A549 (cell line): ENCODE measurements at places on chromosomes 11 and 22.

DNA sequence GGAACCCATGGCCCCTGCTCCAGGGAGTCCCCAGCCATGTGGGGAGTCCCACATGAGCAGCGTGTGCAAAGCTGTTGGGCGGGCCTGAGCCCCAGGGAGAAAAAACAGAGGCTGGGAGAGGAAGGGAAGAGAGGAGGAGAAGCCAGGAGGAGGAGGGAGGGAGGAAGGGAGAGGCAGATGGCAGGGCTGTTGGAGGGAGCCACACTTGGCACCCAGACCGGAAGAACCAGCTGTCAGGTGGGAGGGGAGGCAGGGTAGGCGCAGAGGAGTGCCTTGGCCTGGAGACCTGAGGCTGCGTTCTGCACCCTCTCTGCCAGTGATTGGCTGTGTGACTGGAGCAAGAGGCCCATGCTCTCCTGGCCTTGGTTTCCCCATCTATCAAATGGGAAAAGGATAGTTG, 6.7 kb downstream of the SYNGR1 start:
- no peak for DNase-seq

DNA sequence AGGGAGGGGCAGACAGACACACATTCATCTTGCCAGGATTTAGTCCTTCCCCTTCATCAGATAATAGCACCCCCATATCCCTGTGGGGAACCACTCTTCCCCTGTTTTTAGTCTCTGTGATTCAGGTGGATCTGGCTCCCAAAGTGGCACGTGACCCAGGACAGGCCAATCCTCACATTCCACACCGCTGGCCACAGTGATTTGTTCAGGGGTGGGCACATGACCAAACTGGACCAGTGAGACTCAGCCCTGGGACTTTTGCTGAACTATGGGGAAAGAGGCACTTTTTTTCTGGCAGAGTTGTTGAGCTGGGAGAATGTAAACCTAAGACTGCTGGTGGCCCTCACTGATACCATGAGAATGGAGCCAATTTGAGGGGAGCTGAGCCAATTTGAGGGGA, 19.1 kb upstream of the KCNJ11 start:
- DNase-seq: no peak

DNA sequence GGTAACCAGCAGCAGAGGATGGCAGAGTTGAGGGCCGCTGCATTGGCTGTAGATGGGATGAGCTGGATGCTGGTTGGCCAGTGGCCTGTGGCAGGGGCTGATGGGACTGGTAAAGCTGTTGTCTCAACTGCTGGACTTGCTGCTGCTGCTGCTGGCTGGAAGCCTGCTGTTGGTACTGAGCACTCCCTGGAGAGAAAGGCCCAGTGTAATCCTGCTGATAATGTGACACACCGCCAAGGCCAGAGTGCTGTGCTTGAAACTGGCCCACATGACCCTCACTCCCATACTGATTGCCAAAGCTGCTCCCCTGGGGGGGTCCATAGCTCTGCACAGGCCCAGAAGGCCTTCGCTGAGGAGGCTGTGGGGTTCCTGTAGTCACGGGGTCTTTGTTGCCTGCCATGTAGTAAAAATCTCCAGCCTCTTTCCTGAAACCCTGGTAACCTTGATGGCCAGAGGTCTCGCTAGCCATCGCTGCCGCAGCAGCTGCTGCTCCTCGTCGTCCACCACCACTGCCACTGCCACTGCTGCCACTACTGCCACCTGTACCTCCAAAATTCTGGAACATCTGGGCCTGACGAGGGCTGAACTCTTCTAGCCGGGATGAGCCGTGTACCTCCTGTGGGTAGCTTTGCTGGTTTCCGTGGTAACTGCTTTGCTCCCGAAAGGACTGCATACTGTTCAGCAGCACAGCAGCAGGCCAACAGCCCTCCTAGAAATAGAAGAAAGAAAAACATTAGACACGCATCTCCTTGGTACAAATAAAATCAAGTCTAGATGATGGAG, 55.6 kb downstream of the TCF20 start:
- no peak for DNase-seq

DNA sequence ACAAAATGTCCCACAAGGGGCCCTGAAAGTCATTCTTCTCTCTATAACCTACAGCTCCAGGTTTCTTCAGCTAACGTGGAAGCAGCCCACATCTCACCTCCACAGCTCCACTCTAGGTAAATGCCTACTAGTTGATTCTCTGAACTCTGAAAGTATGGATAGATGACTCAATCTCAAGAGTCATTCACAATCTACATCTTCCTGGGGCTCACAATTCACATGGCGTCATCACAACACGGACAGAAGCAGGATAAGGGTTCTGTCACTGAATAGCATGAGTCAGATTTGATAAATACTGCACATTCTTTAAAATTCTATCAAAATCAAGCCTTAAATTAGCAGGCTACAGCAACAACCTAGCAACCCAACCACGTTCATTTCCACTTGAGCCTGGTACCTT, 96.3 kb downstream of the PLEKHA7 start:
- no peak for DNase-seq

DNA sequence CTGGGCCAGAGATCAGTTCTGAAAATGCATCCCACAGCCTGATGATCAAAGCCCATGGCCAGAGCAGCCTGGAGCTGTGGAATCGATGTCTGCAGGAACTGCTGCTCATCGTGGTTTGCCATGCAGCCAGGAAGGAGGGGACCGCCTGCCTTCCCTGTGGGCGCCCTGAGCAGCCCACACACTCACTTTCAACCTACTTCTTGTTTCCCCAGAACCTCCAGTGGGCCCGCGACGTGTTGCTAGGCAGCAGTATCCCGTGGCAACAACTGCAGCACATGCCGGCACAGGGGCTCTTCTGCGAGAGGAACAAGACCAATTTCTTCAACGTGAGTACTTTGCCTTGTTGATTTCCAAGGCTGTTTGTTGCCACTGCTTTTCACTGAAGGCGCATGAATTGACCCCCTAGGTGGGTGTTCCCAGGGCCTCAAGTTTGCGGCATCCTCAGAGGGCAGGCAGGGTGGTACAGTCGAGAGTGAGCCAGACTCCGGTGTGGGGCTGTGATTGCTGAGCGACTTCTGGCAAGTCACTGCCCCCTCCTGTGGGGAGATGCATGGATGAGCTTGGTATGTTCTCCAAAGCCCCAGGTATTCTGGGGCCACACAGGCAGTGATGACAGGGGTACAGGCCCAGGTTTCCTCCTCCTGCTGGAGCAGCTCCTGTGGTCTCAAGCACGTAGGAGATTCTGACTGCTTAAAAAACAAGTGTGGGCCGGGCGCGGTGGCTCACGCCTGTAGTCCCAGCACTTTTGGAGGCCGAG, 47.0 kb upstream of the SUSD2 start:
- no peak for DNase-seq

DNA sequence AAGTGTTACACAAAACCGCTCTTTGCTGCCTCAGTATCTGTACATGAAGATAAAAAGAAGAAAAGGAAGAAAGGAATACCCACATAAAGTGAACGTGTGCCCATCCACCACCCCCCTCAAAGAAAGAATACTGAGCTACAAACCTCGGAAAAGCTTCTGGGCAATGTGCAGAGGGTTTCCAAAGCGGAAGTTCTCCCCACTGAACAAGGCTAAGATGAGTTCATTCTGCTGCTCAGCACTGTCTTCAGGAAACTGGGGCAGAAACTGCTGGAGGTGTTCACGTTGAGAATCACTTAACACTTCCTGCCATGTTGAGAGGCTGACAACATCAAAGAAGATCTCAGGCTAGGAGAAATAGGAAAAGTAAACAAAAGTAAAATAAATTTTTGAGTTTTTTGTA, 6.9 kb downstream of the NFRKB start:
- DNase-seq: no peak

DNA sequence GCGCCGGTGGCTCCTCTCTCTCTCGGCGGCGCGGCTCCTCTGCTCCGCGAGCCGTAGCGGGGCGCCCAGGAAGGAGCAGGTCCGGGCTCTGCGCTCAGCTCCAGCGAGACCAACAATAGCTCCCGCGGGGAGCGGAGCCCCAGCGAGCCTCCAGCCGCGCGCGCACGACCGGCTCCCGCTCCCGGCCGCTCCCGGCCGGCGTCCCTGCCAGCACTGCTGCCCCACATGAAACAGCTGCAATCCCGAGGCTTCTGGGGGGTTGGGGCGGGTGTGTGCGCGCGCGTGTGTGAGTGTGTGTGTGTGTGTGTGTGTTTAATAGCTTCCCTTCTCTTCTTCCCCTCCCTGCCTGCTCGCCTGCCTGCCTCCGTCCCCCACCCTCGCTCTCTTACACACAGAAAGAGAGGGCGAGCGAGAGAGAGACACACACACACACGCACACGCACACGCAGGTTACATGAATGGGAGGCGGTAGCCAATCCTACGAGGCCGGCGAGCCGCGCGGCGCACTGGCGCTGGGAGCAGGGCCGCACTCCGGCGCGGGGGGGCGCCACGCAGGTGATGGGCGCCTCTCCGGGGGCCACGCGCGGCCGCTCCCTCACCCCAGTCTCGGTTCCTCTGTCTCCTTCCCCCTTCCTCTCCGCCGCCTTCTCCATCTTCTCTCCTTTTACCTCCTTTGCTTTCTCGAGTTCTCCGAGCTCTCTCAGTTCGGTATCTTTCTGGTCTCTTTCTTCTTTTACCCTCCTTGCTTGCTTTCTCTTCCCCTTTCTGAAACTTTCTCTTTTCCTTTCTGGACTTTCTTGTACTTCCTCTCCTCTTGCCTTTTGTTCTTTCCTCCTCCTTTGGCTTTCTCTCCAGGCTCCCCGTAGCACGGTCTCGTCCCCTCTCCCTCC, at the start of gene TENM4:
TENM4 (minus strand) TSS at position 460 of the 890 bp plus-strand sequence. CDS start 371,086 bp downstream, outside the sequence.
- DNase-seq: no peak

GRCh38 chr11:25981998-25982397, 349.9 kb upstream of the ANO3 start:
- DNase-seq: peak; percentile 4

- DNase-seq: no peak
Observed at GRCh38 chr22:40727964-40728615, 48.8 kb downstream of the MCHR1 start.

GRCh38 chr22:30324014-30324730, 2.6 kb downstream of the TBC1D10A start:
- no peak for DNase-seq

DNA sequence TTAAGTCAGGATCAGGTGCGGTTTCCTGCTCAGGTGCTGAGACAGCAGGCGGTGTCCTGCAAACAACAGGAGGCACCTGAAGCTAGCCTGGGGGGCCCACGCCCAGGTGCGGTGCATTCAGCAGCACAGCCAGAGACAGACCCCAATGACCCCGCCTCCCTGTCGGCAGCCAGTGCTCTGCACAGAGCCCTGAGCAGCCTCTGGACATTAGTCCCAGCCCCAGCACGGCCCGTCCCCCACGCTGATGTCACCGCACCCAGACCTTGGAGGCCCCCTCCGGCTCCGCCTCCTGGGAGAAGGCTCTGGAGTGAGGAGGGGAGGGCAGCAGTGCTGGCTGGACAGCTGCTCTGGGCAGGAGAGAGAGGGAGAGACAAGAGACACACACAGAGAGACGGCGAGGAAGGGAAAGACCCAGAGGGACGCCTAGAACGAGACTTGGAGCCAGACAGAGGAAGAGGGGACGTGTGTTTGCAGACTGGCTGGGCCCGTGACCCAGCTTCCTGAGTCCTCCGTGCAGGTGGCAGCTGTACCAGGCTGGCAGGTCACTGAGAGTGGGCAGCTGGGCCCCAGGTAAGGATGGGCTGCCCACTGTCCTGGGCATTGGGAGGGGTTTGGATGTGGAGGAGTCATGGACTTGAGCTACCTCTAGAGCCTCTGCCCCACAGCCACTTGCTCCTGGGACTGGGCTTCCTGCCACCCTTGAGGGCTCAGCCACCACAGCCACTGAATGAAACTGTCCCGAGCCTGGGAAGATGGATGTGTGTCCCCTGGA, at the start of gene MYO7A:
MYO7A (plus strand) TSS at position 327 of the 772 bp plus-strand sequence. CDS start 2,389 bp downstream, outside the sequence.
- no peak for DNase-seq

GRCh38 chr11:130243816-130244215, 70.9 kb downstream of the ZBTB44 start:
- DNase-seq: no peak

DNA sequence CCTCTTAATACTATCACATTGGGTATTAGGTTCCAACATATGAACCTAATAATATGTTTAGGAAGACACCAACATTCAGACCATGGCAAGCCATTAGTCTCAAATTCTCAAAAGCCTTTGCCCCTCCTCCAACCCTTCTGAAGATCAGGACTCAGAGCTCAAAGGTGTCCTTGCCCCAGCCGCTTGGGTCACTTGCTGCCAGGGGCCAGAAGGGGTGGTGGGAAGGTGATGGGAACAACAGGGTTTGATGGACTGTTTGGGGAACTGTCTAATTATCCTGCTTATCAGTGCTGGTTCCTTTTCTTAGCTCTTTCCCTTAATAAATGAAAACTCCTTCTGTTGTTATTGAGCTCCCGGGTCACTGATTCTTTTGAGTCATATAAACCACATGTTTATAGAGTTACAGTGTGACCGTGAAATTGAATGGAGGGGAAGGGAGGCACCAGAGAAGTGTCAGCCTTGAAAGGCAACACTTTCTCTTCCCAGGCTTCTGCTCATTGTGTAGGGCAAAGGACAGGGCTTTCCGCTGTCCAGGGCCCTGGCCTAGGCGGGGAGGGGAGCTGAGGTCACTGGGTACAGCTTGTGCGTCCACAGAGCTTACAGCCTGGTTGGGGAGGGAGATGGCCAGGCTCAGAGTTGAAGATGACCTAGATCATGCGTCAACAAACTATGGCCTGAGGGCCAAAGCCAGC, 105.1 kb downstream of the FBXO7 start:
- DNase-seq: no peak

DNA sequence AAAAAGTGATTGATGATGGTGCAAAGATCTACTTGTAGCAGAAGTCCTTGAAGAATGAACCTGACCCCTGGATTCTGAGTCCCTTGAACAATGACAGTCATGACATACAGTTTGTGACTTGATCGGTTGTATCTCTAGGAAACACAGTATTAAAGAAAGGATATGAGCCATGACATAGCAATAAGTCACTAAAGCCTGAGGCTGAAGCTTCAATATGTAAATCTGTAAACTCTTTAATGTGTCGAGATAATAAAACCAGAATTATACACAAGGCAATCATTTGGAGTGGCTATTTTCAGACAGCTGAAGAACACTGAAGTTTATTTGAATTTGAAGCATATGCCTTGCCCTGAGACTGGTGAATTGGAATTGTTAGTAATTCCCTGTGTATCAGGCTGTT, 911.5 kb upstream of the RAG2 start:
- no peak for DNase-seq

DNA sequence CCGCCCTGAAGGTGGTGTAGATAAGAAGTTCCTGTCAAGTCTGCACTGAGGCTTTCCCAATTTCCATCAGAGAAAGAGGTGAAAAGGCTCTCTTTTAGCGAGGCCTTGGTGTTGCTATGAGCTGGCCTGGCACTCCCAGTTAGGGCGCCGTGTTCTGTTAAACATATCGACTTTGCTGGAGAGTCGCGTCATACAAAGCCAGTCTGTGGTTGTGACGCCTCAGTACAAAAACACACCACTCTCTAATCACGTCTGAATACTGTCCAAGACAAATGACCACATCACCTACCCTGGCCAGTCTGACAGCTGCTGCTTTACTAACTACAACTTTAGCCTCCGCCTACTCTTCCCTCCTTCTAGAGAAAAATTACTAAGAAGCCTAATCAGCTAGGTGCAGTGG, 8.0 kb upstream of the TOLLIP start:
- no peak for DNase-seq

- DNase-seq: no peak
Observed at GRCh38 chr11:108203075-108203474, 19.4 kb downstream of the NPAT start.

- DNase-seq: no peak
Observed at GRCh38 chr11:9677951-9678350, 14.1 kb downstream of the SWAP70 start.
